BJ (cell line): ENCODE measurements at places on chromosomes 16 and 17.

- no peak for DNase-seq
These were observed 122.0 kb downstream of the IRF8 start for GRCh38 chr16:86020971-86021370.

- DNase-seq, result no peak
These were observed 12.5 kb downstream of the TMIGD1 start for GRCh38 chr17:30321314-30321713.

- no peak for DNase-seq
These were observed 2.7 kb downstream of the PRSS53 start for GRCh38 chr16:31085873-31086628.

- DNase-seq, result no peak
These were observed 135.7 kb upstream of the NLRP1 start for GRCh38 chr17:5719976-5720375.

DNA sequence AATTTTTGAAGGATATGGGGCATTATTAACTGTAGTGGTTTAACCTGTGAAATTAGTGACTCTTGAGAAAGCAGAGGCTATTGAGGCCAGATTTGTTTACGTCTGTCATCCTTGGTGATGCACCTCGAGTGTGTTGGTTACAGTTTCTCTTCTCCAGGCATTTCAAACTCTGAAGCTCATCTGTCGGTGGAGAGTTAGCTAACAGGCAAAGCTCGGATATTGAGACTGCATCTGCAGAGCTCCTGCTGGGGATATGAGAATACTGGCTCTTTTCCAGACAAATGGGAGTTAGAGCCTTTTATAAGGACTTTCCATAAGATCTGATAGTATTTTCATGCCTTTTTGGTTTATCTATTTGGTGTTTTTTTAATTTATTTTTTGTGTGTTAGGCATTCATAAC lies 6.7 kb downstream of the CLEC16A start:
- DNase-seq, result no peak

- no peak for DNase-seq
These were observed 25.0 kb upstream of the C16orf78 start for GRCh38 chr16:49348408-49349176.

DNA sequence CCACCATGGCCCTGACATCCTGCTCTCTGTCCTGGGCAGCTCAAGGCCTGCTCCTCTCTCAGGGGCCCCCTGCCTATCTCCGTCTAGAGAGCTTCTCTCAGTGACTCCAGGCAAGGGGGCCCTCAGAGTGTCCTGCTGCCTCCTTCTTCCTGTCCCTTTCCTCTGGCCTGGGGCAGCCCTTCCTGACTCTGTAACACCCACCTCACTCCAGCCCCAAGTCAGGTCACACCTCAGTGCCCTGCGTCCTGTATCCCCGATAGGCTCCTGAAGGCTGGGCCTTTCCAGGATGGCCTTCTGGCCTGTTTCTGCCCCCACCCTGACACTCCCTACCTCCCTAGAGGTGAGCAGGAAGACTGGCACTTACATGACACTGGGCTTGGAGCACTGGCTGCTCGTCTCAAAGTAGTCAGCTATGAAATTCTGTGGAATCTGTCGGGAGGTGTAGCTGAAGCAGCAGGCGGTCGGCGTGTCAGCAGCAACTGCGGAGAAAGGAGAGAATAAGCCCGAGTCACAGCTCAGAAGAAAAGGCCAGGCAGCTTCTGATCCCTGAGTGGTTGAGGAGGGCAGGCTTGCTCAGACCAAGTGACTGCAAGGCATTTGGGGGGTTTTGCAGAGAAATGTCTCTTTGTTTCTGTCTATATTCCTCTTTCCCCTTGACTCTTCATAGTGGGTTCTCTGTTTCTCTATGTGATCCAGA lies 976 bp downstream of the CCL3L1 start:
- no peak for DNase-seq

- no peak for DNase-seq
These were observed 2115.3 kb downstream of the TP53TG3F start for GRCh38 chr16:35574454-35575431.
